ENCODE measurements at places on chromosomes 5 and 9.

- DNase-seq = peak; percentile 98
Measured at GRCh38 chr9:19161257-19162025, 34.1 kb upstream of the PLIN2 start.

GRCh38 chr5:52339285-52339684 is 448.4 kb upstream of the ITGA1 start:
- no peak for DNase-seq

DNA sequence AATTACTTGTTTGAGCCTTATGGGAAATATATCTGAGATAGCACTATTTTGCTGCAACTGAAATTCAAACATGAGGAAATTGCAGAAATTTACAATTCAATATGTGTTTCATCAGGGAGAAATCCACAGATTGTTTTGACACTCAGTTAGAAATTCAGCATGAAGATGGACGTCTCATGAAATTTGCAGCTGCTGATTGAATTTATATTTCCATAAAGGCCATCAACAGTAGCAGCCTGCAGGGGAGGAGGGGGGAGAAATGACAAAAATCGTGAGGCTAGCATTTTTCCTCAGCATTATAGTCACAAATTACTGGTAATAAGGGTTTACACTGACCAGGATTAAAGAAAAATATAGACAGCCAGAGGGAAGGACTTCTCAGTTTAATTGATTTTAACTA is 81.0 kb downstream of the NDUFAF2 start:
- no peak for DNase-seq

GRCh38 chr5:169599451-169599850 is 15.9 kb downstream of the SPDL1 start:
- no peak for DNase-seq

DNA sequence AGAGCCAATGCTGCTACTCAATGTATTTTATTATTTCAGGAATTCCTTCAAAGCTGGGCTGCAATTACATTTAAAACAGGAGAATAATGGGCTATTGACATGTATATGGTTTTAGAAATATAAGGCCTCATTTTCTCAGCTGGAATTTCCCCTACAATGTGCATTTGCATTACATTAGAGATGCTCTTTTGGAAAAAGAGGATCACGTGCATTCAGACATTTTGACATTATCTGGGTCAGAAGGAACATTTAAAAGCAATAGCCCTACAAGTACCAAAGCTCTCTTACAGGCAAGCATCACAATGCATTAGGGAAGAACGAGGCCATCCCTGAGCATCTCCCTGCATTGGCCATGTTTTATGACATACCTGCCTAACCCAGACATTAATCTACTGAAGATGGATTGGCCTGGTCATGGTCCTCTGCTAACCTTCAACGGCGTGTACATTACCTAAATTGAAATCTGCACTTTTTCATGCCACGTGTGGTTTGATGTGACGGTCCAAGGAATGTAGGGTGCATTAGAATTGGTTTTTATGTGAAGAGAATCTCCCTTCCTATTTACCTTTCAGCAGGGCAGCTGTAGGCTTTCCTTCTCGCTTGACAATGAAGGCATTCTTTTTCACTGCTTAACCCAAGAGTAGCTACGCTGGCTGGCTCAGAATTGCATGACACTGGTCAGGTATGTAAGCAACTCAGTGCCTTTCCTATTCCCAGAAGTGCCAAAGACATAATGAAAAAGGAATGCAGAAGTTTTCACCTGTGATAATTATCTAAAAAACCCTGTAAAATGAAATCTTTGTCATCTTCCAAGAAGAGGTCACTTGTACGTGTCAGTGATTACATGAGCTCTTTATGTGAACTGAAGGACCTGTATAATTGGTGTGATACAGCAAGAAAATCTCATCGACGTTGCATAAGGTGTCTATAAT is 212.3 kb upstream of the MPDZ start:
- peak; percentile 57 for DNase-seq

DNA sequence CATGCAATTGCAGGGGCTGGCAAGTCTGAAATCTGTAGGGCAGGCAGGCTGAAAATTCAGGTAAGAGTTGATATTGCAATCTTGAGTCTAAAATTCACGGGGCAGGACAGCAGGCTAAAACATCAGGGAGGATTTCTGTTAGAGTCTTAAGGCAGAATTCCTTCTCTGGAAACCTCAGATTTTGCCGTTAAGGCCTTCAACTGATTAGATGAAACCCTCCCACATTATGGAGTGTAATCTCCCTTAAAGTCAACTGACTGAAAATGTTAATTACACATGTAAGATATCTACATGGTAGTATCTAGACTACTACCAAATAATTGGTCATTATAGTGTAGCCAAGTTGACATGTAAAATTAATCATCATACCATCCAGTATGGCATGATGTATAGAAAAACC is 3.1 kb upstream of the ZNF169 start:
- no peak for DNase-seq

GRCh38 chr5:55123365-55123764 is 20.9 kb downstream of the GZMA start:
- DNase-seq = no peak

DNA sequence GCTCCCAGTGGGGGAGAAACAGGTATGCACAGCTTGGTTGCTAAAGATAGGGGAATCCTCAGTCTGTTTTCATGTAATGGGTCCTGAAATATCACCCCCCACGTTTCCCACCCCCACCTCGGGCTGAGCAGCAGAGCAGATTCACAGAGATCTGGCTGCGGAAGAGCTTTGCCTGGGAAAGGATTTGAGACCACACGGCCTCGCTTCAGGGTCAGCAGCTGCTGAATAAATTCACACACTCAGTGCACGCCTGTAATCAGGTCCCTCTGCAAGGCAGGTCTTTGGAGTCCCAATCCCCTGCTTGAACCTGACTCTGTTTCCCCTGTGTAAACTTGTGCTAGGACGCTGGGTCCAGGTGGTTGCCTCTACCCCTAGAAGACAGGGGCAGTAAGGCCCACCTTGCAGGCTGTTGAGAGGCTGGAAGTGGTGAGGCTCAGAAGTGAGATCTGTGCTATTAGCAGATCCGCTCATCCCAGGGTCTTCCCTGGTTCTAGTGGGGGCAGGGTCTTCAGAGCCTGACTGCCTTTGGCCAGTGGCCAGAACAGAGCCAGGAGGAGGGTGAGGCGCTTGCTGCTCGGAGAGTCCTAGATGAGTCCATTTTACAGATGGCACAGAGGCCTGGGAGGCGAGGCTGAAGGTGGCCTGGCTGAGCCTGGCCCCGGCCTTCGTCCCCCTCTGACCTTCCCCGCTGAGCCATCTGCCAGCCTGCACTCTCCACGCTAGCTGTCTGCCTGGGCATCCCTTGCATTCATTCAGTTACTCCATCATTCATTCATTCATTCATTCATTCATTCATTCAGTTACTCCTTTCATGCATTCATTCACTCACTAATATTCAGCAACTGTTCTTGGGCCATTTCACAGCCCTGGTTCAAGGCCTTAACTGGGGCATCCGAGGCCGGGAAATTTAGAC is 16.7 kb upstream of the NEURL1B start:
- no peak for DNase-seq

DNA sequence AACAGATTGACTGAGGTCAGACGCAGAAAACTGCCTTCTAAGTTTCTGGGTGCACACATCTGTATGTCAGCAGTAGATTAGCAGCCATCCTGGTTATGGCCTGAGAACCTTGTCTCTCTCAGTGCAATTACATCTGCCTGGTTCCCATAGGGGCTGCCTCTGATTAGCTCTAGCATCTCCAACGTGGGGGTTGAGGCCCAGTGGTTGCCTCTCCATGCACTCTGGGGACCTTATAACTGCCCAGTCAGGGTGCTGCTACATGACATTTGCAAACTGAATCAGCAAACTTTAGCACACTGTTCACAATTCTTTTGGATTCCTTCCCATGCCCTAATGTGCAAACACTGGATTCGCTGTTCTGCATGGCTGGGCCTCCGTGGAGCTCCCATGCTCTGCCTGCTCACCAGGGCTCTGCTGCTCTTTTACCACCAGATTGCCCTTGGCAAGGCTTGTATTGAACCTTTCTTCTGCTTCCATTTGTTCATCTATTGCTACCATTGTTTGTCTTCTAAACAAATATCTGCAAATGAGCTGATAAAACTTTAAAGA is 36.2 kb downstream of the SNX18 start:
- DNase-seq = no peak

DNA sequence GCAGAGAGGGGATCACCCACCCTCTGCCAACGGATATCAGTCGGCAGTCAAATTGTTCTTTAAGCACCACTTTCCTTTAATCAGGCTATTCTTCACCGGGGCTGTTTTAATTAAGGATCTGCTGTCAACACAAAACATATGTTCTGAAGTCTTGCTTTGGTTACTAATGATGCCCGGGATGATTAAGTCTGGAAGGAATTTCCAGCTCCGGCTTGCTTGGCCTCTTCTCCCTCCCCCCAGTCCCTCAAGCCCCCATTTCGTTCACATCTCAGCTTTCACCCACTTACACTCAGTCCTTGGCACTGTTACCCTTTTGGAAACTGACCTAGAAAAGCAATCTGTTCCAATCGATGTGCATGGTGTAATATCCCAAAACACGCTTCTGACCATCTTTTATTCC is 74.7 kb downstream of the MSX2 start:
- DNase-seq = no peak

- DNase-seq = no peak
Measured at GRCh38 chr9:129014124-129014523, 14.0 kb downstream of the SH3GLB2 start.

- DNase-seq = no peak
Measured at GRCh38 chr5:172106511-172107356, 81.3 kb downstream of the STK10 start.

DNA sequence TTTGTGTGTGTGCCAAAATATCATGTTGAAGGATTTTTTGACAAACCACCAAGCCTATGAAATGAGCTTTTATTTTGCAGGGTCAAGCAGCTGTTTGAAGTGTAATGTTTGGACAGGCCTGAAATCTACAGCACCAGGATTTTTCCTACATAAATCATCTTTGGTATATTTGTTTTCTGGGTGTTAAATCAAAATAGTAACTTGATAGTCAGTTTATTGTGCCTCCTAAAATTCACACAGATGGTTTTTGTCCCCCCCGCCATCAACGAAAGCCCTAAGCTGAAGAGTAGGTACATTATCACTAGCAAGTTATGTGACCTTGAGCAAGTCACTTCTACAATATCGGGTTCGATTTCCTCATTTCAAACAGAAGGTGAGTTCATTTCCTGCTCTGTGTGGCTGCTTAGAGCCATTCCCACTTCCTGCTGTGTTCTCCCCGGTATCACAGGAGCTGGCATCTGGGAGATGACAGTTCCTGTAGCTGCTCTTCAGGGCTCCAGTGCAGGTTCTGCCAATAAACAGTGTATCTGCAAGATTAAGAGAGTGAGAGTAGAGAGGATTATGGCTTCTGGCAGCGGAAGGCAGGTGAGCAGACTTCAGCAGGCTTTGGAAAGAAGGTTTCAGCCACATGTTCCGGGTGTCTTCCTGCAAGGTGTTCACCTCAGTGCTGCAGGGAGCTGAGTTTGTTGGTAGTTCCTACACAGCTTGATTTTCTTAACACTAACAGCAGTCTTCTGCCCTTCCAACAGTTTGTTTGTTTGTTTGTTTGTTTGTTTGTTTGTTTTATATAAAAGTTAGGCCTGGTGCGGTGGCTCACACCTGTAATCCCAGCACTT is 48.4 kb upstream of the GNE start:
- peak; percentile 61 for DNase-seq

DNA sequence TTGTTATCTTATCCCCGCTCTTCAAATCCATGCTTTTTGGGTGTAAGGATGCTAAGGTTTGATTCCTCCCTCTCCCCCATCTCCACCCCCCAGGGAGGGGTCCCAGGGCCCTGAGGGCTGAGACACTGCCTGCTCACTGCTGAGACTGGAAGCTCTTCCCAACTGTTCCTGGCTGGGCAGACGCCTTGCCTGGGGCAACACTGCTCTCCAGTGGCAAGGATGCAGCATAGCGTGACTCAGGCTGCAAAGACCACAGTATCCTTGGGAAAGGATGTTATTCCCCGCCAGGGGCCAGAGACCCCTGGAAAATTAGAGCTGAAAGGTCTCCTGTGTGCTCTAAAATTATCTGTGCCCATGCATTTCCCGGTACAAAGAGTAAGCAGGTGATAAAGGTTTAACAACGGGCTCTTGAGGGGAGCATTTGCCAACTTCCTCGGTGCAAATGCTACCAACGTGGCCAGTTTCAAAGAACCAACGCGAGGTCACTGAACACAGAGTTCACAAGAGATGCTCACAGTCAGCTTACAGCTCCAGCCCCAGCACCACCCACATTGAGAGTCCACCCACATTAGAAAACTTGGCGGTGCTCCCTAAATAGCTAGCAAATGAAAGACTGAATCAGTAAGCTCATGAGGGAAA is 271.9 kb downstream of the NSG2 start:
- DNase-seq = peak; percentile 29

- DNase-seq = peak; percentile 42
Measured at GRCh38 chr9:96217754-96218693, 84.0 kb downstream of the HSD17B3 start.

DNA sequence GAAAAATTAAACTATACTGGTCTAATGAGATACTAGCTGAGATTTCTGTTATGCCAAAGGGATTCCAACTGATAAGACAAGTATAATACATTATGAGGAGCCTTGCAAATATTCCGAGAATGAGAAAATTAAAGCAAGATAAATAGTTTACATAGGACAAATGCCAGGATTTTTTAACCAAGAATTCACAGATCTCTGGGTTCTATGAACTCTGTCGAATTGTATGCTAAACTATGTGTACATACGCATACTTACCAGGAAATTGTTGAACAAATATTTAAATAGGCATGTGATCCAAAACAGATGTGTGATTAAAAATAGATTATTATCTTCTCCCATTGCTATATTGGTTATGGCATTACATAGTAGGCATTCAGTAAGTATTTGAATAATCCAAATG is 616.6 kb downstream of the GABRG2 start:
- no peak for DNase-seq

DNA sequence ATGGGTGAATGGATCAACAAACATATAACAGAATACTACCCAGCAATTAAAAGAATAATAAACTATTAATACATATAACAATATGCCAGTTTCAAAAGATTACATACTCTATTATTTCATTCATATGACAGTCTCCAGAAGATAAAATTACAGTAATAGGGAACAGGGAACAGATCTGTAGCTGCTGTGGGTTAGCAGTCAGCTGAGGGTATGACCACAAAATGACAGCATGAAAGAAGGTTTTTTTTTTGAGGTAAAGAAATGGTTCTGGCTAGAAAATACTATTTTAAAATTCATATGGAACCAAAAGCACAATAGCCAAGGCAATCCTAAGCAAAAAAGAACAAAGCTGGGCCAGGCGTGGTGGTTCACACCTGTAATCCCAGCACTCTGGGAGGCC is 73.0 kb upstream of the NR5A1 start:
- DNase-seq = no peak

- no peak for DNase-seq
Measured at GRCh38 chr9:105244734-105245028, 230 bp downstream of the SLC44A1 start.

GRCh38 chr9:73441890-73442818 is 290.5 kb downstream of the ANXA1 start:
- peak; percentile 23 for DNase-seq

- no peak for DNase-seq
Measured at GRCh38 chr9:123218831-123219230, 49.6 kb downstream of the STRBP start.

- no peak for DNase-seq
Measured at GRCh38 chr5:16603295-16603694, 13.5 kb downstream of the RETREG1 start.

Measured in mammary epithelial cell (primary cell).